NCI-H2171 (cell line): ENCODE measurements at places on chromosomes 1 and 21.
A peak's percentile ranks its signal among the peaks of the same experiment; 100 is the strongest.

DNA sequence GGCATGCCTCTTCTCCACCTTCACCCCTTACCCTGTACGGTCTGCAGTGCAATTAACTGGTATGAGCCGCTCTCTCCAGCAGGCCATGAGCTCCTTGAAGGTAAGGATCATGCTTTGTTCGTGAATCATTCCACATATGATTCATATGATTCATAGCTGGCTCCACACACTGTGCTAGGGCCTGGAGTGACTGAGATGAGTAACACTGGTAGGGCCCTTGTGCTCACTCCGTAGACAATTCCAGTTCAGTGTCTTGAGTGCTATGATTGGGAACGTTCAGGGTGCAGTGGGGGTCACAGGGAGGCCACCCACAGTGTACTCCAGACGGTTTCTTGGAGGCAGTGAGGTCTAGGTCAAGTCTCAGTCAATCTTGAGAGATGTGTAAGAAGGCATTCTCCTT lies 239.8 kb downstream of the LMX1A start:
- DNase-seq = no peak

GRCh38 chr1:224929335-224930237 lies at the start of gene DNAH14:
Gene DNAH14, plus strand, starts transcription at chr1:224929675. Its CDS starts 23,028 bp downstream, at chr1:224952703.
- DNase-seq = peak; percentile 62

DNA sequence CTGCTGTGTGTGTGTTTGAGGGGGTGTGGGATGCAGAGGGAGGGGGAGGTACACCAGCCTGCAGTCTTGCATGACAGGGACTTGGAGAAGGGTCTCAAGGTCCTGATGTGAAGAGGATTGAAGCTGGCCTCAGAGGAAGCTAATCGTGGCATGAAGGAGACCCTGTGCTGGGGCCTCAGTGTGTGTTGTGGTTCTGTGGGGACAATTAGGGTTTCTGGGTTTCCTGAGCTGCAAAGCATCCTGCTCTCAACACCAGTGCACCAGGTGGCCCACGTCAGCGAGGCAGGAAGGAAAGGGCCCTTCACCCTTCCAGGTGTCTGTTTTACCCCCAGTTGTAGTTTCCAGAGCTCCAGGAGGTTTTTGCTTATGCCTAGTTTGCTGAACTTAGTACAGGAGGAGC lies 52.8 kb downstream of the TENT5C start:
- no peak for DNase-seq

- DNase-seq = no peak
Observed at GRCh38 chr1:151553659-151554058, 13.6 kb downstream of the TUFT1 start.

- DNase-seq = no peak
Observed at GRCh38 chr1:155884031-155884960, 24.9 kb downstream of the SYT11 start.
